ENCODE measurements at places on chromosomes 6 and 20.

DNA sequence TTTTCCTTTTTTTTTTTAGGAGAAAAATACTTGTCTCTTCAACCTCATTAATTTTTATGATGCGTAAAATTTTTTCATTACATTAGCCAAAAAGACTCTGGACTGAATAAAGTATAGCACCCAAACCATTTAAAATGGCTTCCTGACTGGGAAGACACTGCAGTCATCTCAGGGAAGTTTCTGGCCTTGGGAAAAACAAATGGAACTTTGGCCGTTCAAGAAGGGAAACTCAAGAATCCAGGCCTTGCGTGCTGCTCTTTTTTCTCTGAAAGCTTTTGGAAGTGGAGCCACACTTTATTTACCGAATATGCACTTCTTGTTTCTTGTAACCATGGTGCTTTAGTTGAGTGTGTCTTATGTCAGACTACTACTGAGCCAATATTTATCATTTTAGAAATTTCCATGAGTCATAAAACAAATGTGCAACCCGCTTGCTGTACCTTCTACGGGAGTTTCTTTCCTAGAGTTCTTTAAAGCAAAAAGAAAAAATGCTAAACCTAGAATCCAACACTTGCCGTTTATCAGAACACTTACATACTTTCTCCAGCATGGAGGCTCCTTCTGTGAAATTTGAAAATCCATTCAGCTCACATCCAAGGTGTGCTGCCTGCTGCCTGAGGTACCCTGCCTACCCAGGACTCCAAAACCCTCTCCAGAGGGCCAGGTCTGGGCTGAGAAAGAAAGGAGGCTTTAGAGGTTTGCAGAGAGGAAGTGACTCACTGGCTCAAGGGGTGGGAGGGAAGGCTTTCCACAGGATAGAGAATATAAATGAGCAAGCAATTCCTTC lies 11.5 kb upstream of the DSTN start:
- DNase-seq: peak; percentile 22

DNA sequence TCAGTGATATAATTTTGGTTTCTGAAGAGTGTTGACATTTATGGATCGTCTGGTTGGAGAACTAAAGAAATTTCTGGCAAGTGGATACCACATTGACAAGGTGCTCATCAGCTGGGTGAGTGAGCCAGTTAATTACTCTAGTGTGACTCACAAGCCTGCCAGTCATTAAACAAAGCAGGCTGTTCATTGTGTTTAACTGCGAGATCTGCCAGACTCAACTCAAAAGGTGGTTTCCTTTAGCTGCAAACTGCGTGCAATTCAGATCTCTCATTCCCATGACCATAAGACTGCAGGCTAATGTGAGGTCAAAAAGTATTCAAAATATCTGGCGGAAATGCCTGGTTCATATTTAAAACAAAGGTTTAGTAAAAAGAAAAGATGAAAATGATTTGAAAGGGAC lies 32.5 kb upstream of the IYD start:
- no peak for DNase-seq

GRCh38 chr6:170404697-170405096 lies 98.1 kb downstream of the FAM120B start:
- no peak for DNase-seq

- DNase-seq: no peak
These were observed 63.8 kb upstream of the CLDN20 start for GRCh38 chr6:155200012-155200411.

DNA sequence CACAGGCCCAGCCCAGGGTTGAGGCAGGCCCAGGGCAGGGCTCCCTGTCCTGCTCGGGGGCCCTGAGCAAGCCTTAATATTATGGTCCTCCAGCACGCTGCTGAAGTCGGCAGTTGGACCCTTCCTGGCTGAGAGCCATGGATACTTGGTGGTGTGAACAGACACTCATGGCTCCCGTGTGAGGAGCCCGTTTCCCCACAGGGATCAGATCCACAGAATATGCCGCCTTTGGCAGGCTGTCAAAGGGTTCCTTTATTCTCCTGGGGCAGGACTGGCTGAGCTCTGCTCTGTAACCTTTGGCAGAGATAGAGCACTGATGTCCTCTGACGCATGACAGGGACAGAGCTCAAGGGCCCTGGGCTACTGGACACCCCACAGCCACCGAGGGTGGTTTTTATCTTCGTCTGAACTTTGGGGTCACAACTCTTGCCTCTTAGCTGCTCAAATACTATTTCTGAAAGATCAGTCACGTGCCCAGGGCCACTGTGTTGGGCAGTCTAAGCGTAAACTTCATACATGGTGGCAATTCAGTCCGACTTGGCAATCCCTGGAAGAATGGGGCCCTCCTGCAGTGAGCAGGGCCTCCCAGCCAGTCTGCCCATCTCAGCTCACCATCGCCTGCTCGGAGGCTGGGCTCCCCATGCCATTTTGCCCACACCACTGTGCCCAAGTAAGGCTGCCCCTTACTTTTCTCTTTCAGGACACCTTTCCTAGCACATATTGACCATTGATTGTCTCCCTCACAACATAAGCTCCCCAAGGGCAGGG lies 49.1 kb downstream of the TTI1 start:
- no peak for DNase-seq

- DNase-seq: peak; percentile 88
These were observed 20.4 kb downstream of the HLA-G start for GRCh38 chr6:29847871-29848630.

DNA sequence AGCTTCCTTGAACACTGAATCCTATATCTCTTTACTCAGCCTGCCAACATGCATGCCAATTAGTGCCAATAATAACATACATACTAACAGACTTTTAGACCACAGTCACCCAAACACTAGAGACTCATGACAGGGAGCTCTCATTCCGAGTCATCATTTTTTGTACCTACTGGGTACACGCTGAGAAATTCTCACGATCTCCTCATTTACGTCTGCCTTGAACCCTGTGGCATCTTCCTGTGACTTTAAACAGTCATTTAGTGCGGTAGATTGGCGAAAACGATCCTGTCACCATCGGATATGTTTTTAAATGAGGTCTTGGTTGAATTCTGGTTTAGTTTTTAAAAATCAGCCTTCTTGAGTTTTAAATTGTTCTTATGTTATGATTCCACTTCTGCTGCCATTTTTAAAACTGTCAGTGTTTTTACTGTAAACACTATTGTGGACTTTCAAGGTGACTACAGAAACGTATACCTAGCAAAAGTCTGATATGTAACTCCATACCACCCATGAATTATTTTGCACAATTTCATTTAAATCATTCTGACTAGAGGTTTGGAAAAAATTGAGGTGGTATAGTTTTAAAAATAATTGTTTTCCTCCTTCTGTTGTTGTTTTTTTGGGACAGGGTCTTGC lies 275.4 kb downstream of the TSHZ2 start:
- DNase-seq: no peak

- peak; percentile 81 for DNase-seq
These were observed 153.6 kb downstream of the CD83 start for GRCh38 chr6:14270925-14271788.

GRCh38 chr6:89411145-89412070 lies 665 bp downstream of the RRAGD start:
- DNase-seq: peak; percentile 36

DNA sequence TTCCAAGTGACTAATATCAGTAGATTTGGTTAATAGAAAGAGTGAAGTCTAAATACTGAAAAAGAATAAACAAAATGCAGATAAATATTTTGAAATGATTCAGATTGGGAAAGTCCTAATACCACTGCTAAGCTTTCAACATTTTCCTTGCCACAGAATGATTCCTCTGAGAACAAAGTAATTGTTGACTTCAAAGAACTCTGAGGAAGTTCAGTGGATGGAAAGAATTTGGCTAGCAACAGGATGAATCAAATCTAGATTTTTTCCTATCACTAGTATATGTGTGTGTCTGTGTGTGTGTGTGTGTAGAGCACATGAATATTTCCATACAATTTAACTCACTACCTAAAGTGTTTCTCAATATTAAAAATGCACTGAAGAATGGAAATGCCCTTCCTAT lies 107.9 kb upstream of the PREP start:
- no peak for DNase-seq
